ENCODE measurements at places on chromosomes 4 and X. TPM values are rescaled to one million over a fixed set of nuclear protein-coding genes. Genes with fewer than 3 reads are reported as not detected.

Gene IL3RA
- total RNA-seq, result not detected

Gene MTM1
- total RNA-seq, result 12.8 TPM

GRCh38 chr4:168304744-168305459, 13.7 kb downstream of the DDX60 start:
- H3K27ac ChIP-seq, result no peak overlapping the region
- H3K27me3 ChIP-seq, result no peaks in the 10 kb centered on the region
- no peak overlapping the region for H3K4me3 ChIP-seq
- peak; percentile 16 for DNase-seq

Gene FABP2
- total RNA-seq, result not detected

Gene HCCS
- total RNA-seq, result 22.6 TPM

- no peaks in the 10 kb centered on the region for H3K36me3 ChIP-seq
- DNase-seq, result peak; percentile 85
- H3K27me3 ChIP-seq, result no peaks in the 10 kb centered on the region
- peak overlapping the region; percentile 90 for H3K27ac ChIP-seq
- no peak overlapping the region for H3K4me3 ChIP-seq
Observed at GRCh38 chr4:128517739-128518510, 230.3 kb upstream of the PGRMC2 start.

- no peaks in the 10 kb centered on the region for H3K27me3 ChIP-seq
- no peaks in the 10 kb centered on the region for H3K4me1 ChIP-seq
- no peaks in the 10 kb centered on the region for H3K36me3 ChIP-seq
- H3K27ac ChIP-seq, result no peak overlapping the region
Observed at GRCh38 chr4:171947400-171947799, 134.2 kb downstream of the GALNTL6 start.

DNA sequence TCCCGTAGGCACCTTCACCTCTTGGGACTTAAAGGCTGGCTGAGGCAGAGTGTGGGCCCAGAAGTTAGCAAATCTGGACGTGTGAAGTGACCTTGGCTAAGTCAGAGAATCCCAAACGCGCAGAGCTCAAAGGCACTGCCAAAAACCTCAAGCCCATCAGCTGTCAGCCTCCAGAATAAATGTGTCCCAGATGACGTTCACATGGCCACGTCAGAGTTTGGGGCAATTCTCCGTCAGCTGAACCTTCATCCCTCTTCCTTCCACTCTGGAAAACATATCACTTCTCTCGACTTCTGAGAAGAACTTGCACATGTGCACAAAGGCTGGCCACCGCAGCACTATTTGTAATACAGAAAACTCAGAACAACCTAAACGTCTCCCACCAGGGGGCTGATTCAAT, 35.7 kb upstream of the APLN start:
- no peaks in the 10 kb centered on the region for H3K27me3 ChIP-seq
- no peak overlapping the region for H3K27ac ChIP-seq
- no peak overlapping the region for H3K4me3 ChIP-seq
- H3K4me1 ChIP-seq, result no peaks in the 10 kb centered on the region

DNA sequence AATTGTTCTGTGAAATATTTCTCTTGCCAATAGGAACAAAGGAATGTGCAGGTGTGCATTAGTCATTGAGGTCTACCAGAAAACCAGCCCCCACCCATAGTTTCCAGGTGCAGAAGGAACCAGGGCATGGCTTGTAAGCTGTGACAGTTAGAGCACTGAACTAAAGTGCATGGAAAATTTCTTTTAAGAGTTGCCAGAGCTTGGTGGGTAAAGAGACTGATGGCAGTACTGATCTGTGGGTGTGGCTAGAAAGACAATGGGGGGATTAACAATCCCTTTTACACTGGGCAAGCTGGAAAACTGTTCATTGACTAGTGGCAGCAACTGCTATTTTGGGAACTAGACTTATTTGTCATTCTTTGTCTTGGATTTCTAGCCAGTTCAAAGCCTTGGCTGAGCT, 326.9 kb downstream of the PCDH19 start:
- H3K27ac ChIP-seq, result no peak overlapping the region
- no peak overlapping the region for H3K4me3 ChIP-seq
- no peaks in the 10 kb centered on the region for H3K4me1 ChIP-seq

Gene CCDC160
- not detected for total RNA-seq

DNA sequence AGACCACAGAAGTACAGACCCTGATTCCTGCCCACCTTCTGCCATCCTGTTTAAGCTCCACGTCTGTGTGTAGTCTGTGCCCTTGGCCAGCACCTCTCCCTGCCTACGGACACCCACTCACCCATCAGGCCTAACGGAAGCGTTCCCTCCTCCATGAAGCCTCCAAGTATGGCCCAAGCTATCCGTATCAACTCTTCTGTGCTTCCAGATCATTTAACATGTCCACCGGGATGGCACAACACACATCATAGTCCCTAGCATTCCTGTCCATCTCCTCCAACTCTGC, 11.7 kb downstream of the WDR1 start:
- H3K4me3 ChIP-seq, result no peak overlapping the region
- peaks cover 40% of the 10 kb centered on the region for H3K4me1 ChIP-seq
- peaks cover 64% of the 10 kb centered on the region for H3K36me3 ChIP-seq
- H3K27ac ChIP-seq, result no peak overlapping the region
- no peak for DNase-seq

- H3K4me3 ChIP-seq, result no peak overlapping the region
- peaks cover 5% of the 10 kb centered on the region for H3K36me3 ChIP-seq
- H3K27ac ChIP-seq, result no peak overlapping the region
- no peaks in the 10 kb centered on the region for H3K27me3 ChIP-seq
- no peak for DNase-seq
Observed at GRCh38 chr4:106305435-106306055, 10.5 kb downstream of the TBCK start.

Gene OR13H1
- total RNA-seq, result not detected

Measured in SJSA1 (cell line).